ENCODE measurements at places on chromosomes 1 and 21.
A peak's percentile ranks its signal among the peaks of the same experiment; 100 is the strongest.

DNA sequence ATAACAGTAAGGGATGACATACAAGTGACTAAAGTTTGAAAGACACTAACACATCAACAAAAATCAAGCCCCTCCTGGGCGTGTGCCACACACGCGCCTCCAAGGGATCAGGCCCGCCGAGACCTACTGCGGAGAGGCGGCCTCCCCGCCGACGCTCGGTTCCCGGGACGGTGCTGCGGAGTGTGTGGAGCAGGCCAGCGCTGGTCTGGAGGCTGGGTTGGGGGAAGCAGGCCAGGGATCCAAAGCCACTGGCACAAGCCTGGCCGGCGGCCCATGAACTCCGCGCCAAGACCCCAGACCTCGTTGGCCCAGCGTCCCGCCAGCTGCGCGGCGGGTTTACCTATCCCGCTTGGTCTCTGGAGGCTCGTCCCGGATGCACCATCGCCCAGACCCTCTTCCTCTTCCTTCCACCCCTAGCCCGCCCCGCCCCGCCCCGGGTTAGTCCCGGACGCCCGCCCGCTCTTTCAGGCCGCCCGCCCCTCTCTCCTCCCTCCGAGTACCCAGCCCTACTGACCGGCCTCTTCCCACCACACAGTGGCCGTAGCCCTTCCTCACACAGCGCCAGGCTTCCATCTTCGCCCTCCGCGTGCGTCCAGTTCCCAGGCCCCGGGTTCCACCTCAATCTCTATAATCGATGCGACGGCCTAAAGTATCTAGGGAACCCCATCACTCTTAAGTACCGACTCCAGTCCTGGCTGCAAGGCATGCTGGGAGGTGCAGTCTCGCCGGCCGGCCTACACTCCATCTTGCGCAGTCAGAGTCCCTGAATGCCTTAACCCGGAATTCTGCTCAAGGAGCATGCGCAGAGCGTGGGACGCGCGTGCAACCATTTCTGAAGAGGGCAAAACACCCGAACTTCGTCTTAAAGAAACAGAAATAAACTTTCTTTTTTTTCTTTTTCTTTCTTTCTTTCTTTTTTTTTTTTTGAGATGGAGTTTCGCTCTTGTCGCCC, at the start of gene ANGEL2:
ANGEL2 (minus strand) TSS at position 769 of the 952 bp plus-strand sequence; CDS start at position 573, 196 bp downstream.
- peak; percentile 88 for DNase-seq

- DNase-seq, result peak; percentile 29
Observed at GRCh38 chr1:34858901-34859445, 576 bp downstream of the SMIM12 start.

DNA sequence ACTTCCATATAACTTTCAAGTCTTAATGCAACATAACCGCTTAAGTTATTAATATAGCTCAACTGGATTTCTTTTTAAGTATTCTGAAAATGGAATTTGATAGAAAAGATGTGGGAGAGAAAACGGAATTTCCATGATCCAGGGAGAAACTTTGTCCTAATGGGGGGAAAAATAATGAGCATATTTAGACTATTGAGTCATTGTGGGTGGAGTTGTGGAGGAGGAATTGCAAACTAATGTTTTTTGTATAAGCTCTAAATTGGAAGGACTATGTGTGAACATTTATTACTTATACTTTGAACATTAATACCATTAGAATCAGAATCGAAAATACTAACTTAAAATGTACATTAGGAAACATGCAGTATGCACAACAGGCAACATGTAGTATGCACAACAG, 159.9 kb upstream of the NEGR1 start:
- no peak for DNase-seq

GRCh38 chr1:179743679-179744400, 749 bp downstream of the FAM163A start:
- no peak for DNase-seq

DNA sequence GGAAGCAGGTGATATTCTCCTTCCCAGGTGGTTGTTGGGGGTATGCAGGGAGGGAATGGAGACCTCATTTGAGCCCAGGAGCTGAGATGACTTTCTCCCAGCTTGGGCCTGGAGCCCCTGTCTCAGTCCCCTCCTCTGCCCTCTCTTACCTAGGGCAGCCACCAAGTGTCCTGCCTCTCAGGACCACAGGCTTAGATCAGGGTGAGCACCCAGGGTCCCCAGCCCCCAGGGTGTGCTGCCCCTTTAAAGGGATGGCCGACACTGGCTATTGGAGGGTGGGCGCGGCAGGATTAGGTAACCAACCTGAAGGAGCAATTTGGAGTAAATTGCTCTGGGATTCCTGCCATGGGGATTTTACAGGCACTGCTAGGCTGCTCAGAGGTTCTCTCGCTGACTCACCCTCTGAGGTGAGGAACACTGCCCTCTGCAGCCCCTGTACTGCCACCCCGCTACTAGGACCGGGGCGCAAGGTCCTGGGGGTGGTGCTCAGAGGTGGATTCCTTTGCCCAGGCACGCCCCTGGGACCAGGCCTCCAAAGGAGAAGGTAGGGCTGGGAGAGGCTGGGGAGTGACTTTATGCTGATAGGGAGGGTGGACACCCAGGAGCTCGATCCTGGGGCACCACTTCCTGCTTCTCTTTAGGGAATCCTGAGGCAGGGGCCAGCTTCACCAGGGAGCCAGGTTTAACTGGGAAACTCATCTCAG, 1.5 kb downstream of the RPS6KA1 start:
- DNase-seq, result no peak

DNA sequence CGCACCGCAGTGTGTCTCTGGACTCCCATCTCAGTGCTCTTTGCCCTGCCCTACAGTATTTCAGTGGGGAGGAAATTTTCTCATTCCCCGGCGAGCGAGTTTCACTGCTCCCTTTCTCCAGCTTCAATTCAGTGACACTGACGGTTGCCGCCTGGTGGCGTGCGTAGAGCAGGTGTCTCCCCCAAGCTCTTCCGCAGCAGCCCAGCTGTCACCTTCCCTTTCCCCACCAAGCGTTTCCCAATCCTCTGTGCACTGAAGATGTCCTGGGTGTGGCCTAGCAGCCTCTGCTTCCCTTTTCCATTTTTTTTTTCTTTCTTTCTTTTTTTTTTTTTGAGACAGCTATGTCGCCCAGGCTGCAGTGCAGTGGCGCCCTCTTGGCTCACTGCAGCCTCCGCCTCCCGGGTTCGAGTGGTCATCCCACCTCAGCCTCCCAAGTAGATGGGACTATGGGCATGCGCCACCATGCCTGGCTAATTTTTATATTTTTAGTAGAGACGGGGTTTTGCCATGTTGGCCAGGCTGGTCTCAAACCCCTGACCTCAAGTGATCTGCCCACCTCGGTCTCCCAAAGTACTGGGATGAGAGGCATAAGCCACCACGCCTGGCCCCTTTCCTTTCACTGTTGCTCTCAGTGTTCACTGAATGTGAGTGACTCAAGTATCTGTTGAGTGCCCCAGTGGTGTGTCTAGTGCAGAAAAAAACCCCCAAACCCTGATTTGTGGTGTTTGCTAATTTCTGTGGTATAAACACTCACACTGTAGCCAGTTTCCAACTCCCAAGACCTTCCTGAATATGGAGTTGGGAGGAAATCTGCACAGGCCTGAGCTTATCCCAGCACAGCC, 30.1 kb downstream of the TNFRSF1B start:
- peak; percentile 31 for DNase-seq

GRCh38 chr21:43303275-43304178, 123.4 kb downstream of the SIK1 start:
- DNase-seq, result no peak

DNA sequence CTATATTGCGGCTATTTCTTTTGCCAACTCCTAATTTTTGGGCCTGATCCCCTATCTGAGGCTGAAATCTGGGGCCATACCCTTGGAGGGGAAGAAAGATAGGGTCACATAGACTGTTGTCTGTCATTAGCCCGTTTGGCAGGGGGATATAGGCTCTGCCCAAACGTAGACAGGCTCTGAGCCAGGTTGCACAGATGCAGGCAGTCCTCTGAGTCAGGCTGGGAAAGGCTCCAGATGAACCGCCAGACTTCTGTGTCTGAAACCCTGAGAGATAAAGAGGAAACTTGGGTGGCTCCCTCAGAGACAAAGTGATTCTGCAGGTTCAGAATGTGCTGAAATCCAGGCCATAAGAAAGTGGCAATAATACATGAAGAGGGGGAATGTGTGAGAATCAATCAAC, 4.0 kb upstream of the CAP1 start:
- no peak for DNase-seq
